ENCODE measurements at places on chromosomes 7 and 10. TPM values are rescaled to one million over a fixed set of nuclear protein-coding genes. Genes with fewer than 3 reads are reported as not detected.

DNA sequence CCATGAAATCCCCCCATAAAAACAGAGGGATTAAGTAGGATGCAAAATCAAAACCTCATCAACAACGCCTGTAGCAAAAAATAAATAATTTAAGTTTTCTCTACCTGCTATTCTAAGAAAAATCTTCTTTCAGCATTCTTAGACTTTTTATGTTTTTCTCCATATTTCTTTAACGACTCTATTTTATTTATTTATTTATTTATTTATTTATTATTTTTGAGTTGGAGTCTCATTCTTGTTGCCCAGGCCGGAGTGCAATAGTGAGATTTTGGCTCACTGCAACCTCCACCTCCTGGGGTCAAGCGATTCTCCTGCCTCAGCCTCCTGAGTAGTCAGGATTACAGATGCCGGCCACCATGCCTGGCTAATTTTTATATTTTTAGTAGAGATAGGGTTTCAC, 192.5 kb downstream of the SEMA3E start:
- H3K27me3 ChIP-seq, result no peaks in the 10 kb centered on the region
- no peak overlapping the region for H3K27ac ChIP-seq
- no peaks in the 10 kb centered on the region for H3K4me1 ChIP-seq
- H3K4me3 ChIP-seq, result no peak overlapping the region

DNA sequence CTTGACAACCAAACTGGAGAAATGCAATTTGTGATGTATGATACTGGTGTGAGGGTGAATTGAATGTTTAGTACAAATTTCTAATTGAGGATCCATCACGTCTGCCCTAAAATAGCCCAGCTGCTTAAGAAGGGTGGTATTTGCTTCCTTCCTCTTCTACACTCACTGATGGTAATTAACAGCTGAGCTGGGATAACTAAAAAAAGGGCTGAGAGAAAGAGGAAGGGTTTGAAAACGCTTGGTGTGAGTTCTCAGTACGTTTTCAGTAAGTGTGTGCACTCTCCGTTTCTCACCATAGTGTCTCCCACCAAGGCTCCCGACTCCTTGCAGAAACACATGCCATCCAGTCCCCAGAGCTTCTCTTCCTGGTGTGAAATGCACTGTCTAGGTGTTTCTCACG, 54.3 kb downstream of the MAP3K8 start:
- DNase-seq, result no peak
- H3K27me3 ChIP-seq, result no peaks in the 10 kb centered on the region
- no peak overlapping the region for H3K27ac ChIP-seq
- no peaks in the 10 kb centered on the region for H3K4me1 ChIP-seq
- no peak overlapping the region for H3K4me3 ChIP-seq
- no peaks in the 10 kb centered on the region for H3K36me3 ChIP-seq

GRCh38 chr10:86349474-86349873, 17.1 kb downstream of the GRID1 start:
- H3K27ac ChIP-seq, result no peak overlapping the region
- DNase-seq, result no peak
- no peaks in the 10 kb centered on the region for H3K36me3 ChIP-seq
- H3K4me1 ChIP-seq, result no peaks in the 10 kb centered on the region
- H3K27me3 ChIP-seq, result no peaks in the 10 kb centered on the region

DNA sequence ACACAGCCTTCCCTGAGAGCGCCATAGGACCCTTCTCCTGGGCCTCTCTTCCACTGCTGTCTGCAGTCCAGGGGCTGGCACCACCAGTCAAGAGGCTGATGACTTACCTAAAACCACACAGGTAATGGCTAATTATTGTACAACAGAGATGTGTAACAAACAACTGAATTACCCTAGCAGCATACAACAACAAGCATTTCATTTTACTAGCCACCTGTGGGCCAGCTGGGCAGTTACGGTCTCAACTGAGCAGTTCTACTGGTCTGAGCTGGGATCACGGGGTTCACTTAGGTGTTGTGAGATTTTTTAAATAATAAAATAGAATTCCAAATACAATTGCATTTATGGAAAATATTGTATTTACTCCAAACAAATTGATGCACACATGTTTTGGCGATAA, 431.9 kb downstream of the TNS3 start:
- H3K27me3 ChIP-seq, result no peaks in the 10 kb centered on the region
- H3K4me1 ChIP-seq, result no peaks in the 10 kb centered on the region
- H3K27ac ChIP-seq, result no peak overlapping the region
- no peak for DNase-seq

EEF1AKMT2 gene
- 14.1 TPM for total RNA-seq

DNA sequence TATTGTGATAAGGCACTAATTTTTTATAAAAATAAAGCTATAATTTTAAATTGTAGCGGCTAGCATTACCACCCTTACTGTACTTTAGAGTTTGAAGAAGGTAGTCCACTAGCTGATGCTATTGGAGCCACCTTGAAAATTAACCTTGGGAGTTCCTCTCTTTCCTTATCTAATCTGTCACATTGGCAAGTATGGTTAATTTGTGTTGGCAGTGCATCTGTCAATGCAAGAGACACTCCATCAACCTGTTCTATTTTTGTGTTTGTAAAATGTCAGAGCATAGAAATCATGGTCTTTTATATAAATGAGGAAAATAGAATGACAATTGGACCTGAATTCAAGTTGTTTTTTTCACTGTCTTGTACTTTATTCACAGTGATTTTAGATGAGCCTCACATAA, 20.5 kb downstream of the GLCCI1 start:
- DNase-seq, result no peak
- peak overlapping the region; percentile 55 for H3K27ac ChIP-seq
- H3K4me1 ChIP-seq, result no peaks in the 10 kb centered on the region
- H3K27me3 ChIP-seq, result no peaks in the 10 kb centered on the region
- H3K36me3 ChIP-seq, result no peaks in the 10 kb centered on the region

DNA sequence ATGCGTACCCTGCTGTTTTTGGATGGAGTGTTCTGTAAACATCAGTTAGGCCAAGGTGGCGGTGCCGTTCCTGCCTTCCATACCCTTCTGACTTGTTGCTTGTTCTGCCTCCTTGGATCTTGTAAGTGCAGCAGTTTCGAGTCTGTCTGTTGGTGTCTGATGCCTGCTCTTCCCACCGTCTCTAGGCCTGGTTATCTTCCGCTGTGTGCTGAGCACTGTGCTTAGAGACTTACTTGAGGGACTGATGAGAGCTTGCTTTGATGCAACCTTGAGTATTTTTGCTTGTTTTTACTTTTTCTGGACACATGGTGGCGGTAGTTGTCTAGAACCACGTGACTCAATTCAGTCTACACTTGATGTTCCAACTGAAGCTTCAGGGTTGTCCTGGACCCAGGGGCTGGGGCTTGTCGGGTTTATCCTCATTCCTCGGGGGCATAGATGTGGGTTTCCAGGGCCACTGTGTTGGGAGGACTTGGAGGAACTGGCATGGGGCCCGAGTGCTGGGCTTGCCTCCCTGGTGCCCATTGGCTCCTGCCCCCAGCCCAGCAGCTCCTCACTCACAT, 14.4 kb upstream of the SPRN start:
- DNase-seq, result peak; percentile 7
- no peak overlapping the region for H3K4me3 ChIP-seq
- H3K27ac ChIP-seq, result no peak overlapping the region
- H3K36me3 ChIP-seq, result no peaks in the 10 kb centered on the region
- no peaks in the 10 kb centered on the region for H3K4me1 ChIP-seq
